ENCODE measurements at places on chromosomes 2 and 18. TPM values are rescaled to one million over a fixed set of nuclear protein-coding genes. Genes with fewer than 3 reads are reported as not detected.

Gene EIF2B4
- 20.6 TPM for total RNA-seq

Gene CHRNG
- not detected for total RNA-seq

Gene GKN2
- not detected for total RNA-seq

Gene NEUROD1
- total RNA-seq = not detected

Gene CPS1
- 1,279 TPM for total RNA-seq

Gene STRN
- total RNA-seq = 7.5 TPM

Gene FIGN
- 5.5 TPM for total RNA-seq

Gene FAM237A
- not detected for total RNA-seq

Gene CDH2
- total RNA-seq = 32.3 TPM

Gene GCG
- total RNA-seq = not detected

Gene NYAP2
- total RNA-seq = not detected

Gene ADCYAP1
- total RNA-seq = 0.12 TPM

Gene XIRP2
- total RNA-seq = 0.15 TPM

Gene TRIP12
- total RNA-seq = 75.9 TPM

Gene RIT2
- total RNA-seq = not detected

Gene GAL3ST2
- total RNA-seq = 0.70 TPM

GRCh38 chr2:51256736-51257135 is 224.8 kb upstream of the NRXN1 start:
- H3K4me3 ChIP-seq = no peak overlapping the region
- H3K36me3 ChIP-seq = no peaks in the 10 kb centered on the region
- H3K27ac ChIP-seq = no peak overlapping the region
- no peaks in the 10 kb centered on the region for H3K4me1 ChIP-seq

DNA sequence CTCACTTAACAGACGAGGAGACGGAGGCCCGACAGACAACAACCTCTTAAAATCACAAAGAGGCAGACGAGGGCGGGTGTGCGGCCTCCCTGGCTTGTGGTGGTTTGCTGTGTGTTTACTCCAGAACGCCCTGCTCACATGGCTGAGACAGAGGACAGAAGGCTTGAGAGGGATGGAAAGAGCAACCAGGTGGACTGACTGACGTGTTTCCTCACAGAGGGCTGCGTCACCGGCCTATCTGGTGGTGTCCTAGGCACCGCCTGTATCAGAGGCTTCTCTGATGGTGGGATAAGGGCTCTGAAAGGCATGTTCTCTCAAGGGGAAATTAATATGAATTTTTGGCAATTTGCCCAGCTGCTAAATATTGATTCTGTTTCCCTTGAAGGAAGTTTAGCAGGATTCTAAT is 47.0 kb upstream of the RALBP1 start:
- H3K27me3 ChIP-seq = no peaks in the 10 kb centered on the region
- H3K27ac ChIP-seq = no peak overlapping the region
- no peaks in the 10 kb centered on the region for H3K36me3 ChIP-seq
- DNase-seq = no peak
- H3K4me1 ChIP-seq = no peaks in the 10 kb centered on the region

GRCh38 chr18:26407736-26408601 is 140.4 kb downstream of the KCTD1 start:
- H3K27me3 ChIP-seq = no peaks in the 10 kb centered on the region
- H3K4me3 ChIP-seq = no peak overlapping the region
- no peak for DNase-seq

DNA sequence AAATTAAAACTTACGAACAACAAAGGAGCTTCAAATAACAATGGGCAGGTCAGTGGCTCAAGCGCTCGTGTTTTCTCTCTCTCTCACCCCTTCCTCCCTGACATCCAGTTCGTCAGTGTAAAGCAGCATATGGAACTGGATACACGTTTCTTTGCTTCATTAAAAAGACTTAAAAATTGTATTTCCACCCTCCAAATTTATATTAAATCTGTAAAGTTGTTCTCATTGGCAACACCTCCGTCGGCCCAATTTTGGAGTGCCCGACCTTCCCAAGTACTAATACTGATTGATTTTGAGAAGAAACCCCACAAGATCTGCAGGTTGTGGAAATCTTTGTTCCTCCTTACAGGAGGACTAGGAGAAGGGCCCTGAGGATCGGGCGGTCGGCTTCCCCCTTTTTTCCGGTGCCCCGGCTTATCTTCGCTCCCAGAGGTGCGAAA is 2.2 kb downstream of the TBR1 start:
- no peaks in the 10 kb centered on the region for H3K36me3 ChIP-seq
- DNase-seq = no peak
- H3K4me1 ChIP-seq = no peaks in the 10 kb centered on the region
- no peak overlapping the region for H3K4me3 ChIP-seq
- H3K27me3 ChIP-seq = peaks cover 15% of the 10 kb centered on the region

DNA sequence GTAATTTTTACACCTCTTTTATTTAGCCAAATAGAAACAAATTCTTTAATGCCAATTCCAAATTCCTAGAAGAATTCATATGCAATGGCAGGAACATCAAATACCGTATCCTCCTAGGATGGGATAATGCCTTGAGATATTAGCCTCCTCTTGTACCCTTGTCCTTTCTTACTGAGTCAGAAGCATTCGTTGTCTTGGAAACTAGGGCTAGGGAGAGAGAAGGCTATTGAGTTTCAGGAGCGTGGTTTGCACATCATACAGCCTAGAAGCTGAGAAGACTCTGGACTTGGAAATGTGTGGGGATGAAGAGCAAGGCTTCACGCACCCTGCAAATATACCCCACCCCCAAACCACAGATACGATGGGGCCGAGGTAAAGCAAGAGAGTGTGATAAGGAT is 300.7 kb downstream of the SP3 start:
- DNase-seq = no peak
- no peak overlapping the region for H3K4me3 ChIP-seq
- H3K27me3 ChIP-seq = no peaks in the 10 kb centered on the region
- H3K27ac ChIP-seq = no peak overlapping the region
- H3K4me1 ChIP-seq = no peaks in the 10 kb centered on the region
- H3K36me3 ChIP-seq = no peaks in the 10 kb centered on the region

- H3K4me1 ChIP-seq = no peaks in the 10 kb centered on the region
- H3K4me3 ChIP-seq = no peak overlapping the region
- DNase-seq = no peak
- H3K27me3 ChIP-seq = no peaks in the 10 kb centered on the region
- H3K27ac ChIP-seq = no peak overlapping the region
- H3K36me3 ChIP-seq = no peaks in the 10 kb centered on the region
Measured at GRCh38 chr2:30631051-30631671, 176.1 kb downstream of the CAPN13 start.

DNA sequence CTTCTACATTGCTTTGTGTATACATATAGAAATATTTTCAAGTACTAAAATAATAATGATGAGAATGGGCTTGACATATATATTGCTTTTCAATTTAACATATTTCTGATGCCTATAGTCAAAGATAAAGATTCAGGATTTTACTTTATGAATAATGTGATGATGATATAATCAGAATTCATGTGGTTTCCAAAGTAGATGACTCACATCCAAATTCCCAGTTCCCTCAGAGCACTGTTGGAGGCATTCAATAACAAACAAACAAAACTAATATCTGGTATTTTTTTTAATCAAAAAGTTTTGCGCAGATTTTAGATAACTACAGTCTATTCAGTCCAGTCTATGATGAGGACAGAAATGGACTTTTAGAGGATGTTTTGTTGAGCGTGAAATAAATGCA is 2094.5 kb upstream of the CELF4 start:
- no peaks in the 10 kb centered on the region for H3K27me3 ChIP-seq
- DNase-seq = no peak
- H3K27ac ChIP-seq = no peak overlapping the region
- no peak overlapping the region for H3K4me3 ChIP-seq
- no peaks in the 10 kb centered on the region for H3K36me3 ChIP-seq

DNA sequence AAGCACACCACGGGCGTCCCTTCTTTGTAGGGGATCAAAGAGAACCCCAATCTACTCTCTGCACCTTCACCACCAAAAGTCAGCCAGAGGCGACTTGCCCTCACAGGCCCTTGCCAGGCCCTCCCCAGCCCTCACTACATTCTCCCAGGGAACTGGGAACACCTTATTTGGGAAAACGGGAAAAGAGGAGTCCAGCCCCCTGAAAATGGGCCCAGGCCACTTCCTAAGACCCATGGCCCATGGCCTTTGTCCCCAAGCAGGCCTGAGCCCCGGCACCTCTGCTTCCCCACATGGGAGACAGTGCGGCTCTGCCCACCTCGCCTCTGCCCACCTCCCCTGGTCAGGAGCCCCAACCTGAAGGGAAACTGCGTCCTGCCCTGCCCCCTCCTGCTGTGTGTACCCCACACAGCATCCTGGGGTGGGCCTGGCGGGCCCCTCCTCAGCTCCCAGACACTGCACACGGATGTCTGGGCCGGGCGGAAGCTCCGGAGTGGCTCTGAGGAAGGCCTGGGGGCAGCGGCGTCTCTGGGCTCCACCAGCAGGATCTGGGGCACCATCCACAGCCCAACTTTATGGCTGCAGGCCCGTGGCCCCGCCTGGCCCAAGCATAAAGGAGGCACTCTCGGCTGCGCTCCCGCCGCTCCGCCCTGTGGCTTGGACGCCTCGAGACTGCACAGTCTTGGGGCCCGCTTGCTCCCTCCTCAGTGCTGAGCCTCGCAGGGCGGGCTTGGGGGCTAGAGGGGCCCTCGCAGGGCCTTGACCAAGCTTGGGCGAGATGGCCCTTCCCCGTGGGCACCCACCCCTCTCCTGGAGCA is 70.3 kb upstream of the GPC1 start:
- no peaks in the 10 kb centered on the region for H3K4me1 ChIP-seq
- no peak overlapping the region for H3K27ac ChIP-seq
- no peak overlapping the region for H3K4me3 ChIP-seq
- DNase-seq = no peak

DNA sequence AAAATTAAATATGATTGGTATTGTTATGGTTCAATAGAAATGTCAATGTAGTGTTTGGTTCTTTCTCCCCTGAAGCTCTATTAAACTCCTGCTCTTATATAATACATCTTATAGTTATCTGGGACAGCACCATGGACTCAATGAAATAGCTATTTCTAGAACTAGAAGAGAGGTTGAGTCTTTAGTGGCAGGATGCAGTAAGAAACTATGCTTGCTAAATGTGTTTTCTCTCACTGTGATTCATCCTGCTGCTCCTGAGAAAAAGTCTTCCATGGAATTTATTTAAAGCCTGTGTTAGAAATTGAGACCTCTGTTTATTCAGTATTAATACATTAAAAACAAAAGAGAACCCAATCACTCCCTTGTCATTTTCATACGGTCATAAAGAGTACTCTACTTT is 61.5 kb downstream of the G6PC2 start:
- H3K4me1 ChIP-seq = peaks cover 32% of the 10 kb centered on the region
- H3K27ac ChIP-seq = no peak overlapping the region
- H3K36me3 ChIP-seq = no peaks in the 10 kb centered on the region
- DNase-seq = no peak

GRCh38 chr2:189261431-189261841 is 81.9 kb upstream of the COL5A2 start:
- no peaks in the 10 kb centered on the region for H3K27me3 ChIP-seq
- H3K4me3 ChIP-seq = no peak overlapping the region
- no peaks in the 10 kb centered on the region for H3K36me3 ChIP-seq

DNA sequence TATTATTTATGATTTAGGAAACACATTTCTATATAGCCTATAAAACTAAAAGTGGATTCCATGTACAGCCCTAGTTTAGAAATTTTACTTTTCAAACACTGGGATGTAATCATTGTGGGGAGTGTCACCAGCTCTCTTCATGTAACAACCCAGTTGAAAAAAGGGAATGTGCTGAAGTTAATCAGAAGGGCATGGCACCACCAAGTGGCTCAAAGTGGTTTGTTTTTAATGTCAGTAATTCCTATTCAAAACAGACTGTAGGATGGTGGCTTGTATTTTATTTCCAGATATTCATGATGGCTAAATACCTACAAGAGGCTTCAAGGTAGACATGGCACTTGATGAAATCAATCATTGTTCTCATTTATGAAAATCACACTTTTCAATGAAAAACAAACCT is 58.1 kb upstream of the TMEM182 start:
- no peaks in the 10 kb centered on the region for H3K4me1 ChIP-seq
- H3K27me3 ChIP-seq = no peaks in the 10 kb centered on the region
- H3K36me3 ChIP-seq = no peaks in the 10 kb centered on the region
- no peak overlapping the region for H3K27ac ChIP-seq
- no peak overlapping the region for H3K4me3 ChIP-seq

GRCh38 chr2:112876971-112877361 is 34.0 kb upstream of the IL37 start:
- H3K27me3 ChIP-seq = no peaks in the 10 kb centered on the region
- no peak overlapping the region for H3K4me3 ChIP-seq
- H3K4me1 ChIP-seq = no peaks in the 10 kb centered on the region

GRCh38 chr18:39990540-39990939 is 1964.5 kb upstream of the PIK3C3 start:
- DNase-seq = no peak
- no peak overlapping the region for H3K27ac ChIP-seq
- no peak overlapping the region for H3K4me3 ChIP-seq
- H3K4me1 ChIP-seq = no peaks in the 10 kb centered on the region

GRCh38 chr2:213317929-213318328 is 33.7 kb downstream of the SPAG16 start:
- DNase-seq = no peak
- H3K27ac ChIP-seq = no peak overlapping the region

GRCh38 chr18:26637324-26637723 is 89.0 kb upstream of the KCTD1 start:
- H3K27me3 ChIP-seq = no peaks in the 10 kb centered on the region
- DNase-seq = no peak
- H3K27ac ChIP-seq = no peak overlapping the region

DNA sequence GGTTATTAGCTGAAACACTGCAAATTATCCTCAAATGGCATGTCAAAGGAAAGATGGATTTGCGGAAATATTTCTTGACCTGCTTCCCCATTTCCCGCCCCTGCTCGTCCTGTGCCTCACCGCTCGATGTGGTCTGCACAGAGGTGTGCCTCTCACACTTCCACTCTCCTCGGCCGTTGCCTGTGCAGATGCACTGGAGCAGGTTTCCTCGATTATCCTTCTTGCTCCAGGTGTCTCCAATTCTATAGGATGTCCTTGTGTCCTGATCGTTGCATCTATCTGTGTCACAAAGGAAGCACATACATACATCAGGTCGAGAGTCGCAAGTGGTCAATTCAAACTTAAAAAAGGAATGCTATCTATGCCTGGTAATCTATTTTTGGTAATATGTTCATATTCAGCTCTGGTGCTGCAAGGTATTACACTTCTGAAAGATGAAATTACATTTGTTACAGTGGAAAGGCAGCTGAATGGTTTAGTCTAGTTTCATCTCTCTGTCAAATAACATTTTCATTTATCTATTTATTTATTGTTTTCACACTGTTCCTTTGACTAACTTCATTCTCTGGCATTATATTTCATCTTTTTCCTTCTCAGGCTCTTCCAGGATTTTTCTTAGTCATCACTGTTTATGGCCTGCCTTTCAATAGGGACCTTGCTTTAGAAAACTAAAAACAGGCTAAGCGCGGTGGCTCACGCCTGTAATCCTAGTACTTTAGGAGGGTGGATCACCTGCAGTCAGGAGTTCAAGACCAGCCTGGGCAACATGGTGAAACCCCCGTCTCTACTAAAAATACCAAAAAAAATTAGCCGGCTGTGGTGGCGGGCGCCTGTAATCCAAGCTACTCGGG is 7.6 kb downstream of the FN1 start:
- no peak overlapping the region for H3K4me3 ChIP-seq
- H3K4me1 ChIP-seq = no peaks in the 10 kb centered on the region
- H3K36me3 ChIP-seq = peaks cover 92% of the 10 kb centered on the region
- DNase-seq = no peak
- no peaks in the 10 kb centered on the region for H3K27me3 ChIP-seq
